Activated CD4-positive, alpha-beta T cell treated with anti-CD3 and anti-CD28 coated beads, Interleukin-2, amount 50 U/mL, for 16 hours (primary cell): ENCODE measurements at places on chromosomes 2 and 18.

DNA sequence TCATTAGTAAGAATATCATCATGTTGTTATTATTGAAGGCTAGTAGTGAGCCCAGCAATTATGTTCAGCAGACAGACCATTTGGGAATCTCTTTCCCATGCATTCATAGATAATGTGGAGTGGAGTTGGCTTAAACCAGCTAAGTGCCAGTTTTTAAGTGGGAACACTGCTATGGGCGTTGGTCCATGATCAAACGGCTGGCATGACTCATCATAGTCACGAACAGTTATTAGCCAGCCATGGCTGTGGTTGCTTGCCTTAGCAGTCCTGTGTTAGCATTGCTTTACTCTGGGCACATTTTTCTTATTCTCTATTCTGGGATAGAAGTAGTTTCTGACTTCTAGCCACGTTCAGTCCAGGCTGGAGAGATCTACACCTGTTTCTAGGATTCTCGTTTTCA lies 17.7 kb downstream of the EIF4E2 start:
- no peak for DNase-seq

DNA sequence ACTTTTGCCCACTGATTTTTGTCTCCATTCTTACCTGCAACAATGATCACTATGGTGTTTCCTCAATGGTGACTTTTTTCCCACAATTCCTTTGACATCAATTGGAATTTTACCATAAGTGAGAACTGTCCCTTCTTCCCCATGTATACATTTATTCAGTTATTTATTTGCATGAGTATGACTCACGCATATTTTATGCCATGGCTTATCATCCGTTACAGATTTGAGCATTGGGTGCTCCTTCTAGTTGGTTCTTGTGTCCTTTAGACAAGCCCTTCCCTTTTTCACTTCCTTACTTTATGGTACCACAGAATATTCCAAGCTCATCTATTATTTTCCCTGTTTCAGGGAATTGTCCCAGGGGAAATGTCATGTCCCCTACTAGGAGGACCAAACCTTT lies 7.6 kb downstream of the COX5B start:
- DNase-seq, result no peak

DNA sequence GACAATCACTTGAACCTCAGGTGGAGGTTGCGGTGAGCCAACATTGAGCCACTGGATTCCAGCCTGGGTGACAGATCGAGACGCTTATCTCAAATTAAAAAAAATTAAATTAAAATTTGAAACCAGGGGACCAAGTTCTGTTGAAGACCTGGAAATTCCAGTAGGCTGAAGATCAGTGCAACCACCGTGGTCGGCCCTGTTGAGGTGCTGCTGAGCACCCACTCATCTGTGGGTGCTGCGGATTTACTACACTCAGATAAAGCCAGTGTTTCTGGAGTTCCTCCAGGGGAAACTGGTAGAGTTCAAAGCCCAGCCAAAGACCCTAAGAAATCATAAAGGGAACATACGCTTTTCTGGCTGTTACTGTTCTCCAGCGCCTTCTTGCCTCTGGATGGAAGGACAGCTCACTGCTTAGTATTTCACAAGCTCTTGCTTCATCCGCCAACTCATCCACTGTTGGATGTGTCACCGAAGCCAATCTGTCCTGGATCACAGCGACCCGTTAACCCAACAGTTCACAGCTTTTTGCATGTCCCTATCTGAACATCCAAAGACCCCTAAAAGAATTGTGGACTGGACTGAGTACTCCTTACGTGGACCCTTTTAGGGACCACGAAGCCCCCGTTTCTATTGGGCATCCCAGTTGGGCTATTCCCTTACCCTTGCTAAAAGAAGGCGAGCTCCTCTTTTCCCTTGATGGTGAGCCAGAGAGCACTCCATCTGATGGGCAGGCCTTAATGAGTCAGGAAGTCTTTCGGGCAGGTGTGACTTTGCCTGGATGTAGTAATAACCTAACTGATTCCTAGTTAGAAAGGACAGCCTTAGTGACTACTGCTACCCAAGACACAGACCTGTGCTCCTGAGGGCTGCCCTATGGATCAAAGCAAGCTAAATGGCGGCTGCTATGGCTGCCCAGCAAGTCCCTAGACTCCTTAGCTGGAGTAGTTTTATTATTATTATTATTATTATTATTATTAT lies 6.0 kb upstream of the ALPP start:
- no peak for DNase-seq

DNA sequence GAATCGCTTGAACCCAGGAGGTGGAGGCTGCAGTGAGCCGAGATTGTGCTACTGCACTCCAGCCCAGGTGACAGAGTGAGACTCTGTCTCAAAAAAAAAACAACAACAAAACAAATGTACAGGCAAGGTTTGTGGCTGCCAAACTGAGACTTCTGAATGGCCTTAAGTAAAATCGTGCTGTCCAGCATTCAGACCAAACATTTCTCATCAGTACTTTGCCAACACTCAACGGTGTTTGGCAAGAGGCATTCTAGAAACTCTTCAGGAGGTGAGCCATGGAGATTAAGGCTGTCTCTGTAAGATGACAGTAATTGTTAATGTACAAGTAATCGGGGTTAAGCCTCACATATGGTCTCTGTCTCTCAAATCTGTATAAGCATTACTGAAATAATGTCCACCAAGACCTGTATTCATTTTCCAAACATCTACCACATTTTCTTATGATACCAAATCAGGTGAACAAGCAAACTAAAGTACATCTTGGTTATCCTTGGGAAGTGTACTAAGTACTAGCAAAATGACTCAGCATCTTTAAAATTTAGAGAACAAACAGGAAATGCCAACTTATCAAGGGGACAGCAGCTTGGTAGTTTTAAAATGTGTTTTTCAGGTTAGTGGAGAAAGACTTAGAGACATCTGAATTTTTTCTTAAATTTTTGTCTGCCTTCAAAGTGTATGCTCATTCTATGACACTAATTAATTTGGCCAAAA lies 29.3 kb downstream of the SERPINE2 start:
- peak; percentile 16 for DNase-seq

- no peak for DNase-seq
Measured at GRCh38 chr18:79590191-79591031, 89.2 kb upstream of the CTDP1 start.

- no peak for DNase-seq
Measured at GRCh38 chr18:24764766-24765165, 304.3 kb downstream of the HRH4 start.

GRCh38 chr2:238636269-238637073 lies 209.7 kb downstream of the ASB1 start:
- DNase-seq, result no peak

- DNase-seq, result peak; percentile 16
Measured at GRCh38 chr18:23735021-23735464, 45.8 kb downstream of the LAMA3 start.

- no peak for DNase-seq
Measured at GRCh38 chr18:31614044-31614443, 22.4 kb downstream of the TTR start.

DNA sequence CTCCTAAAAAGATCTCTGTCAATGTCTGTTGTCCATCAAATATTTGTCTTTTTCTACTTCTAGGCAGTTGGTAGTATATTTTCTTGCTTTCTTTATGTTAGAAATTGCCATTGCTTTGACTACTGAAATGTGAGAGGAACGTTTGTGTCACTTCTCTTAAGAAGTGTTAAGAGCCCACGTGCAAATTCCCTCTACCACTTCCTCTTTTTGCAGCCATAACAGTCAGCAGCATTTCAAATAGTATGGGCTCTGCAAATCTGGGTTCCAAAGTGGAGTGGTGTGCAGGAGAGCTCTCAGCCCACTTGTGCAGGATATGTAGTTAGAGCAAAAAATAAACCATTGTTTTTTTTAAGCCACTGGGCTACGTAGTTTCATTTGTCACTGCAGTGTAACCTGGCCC lies 314.0 kb downstream of the MEIS1 start:
- no peak for DNase-seq

GRCh38 chr2:142980246-142981068 lies 103.0 kb downstream of the KYNU start:
- peak; percentile 65 for DNase-seq

DNA sequence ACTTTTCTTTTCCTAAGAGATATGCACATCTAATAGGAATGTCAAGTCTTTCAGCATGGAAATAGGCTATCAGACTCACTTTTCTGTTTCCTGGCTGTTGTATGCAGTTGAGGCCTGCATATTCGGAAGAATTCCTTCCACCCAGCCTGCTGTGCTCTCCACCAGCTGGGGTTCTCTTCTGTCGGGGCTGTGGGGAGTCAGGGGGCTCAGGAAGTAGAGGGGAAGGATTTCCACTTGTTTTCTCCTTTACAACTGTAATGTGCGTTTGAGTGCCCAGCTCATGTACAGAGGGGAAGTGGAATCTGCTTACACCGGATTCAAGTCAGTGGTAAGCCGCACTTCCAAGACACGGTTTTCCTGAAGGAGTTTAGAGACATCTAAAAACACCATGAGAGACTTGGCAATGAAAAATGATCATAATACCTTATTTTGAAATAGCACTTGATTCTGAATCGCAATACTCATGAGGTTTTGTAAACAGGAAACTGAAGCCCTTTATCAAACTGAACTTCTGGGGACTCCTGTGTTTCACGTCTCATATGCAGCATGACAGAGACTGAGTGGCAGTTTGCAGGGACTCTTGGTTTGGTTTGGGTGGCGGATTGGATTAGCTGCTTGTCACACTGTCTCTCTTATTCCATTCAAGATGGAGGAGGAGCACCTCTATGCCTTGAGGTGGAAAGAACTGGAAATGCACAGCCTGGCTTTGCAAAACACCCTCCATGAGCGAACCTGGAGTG lies 90.4 kb downstream of the MTCL1 start:
- no peak for DNase-seq

- peak; percentile 30 for DNase-seq
Measured at GRCh38 chr18:49487711-49488310, 777 bp upstream of the C18orf32 start.

GRCh38 chr2:236499691-236500578 lies 69.7 kb upstream of the ACKR3 start:
- no peak for DNase-seq
